ENCODE measurements at places on chromosomes 12 and 14. TPM values are rescaled to one million over a fixed set of nuclear protein-coding genes. Genes with fewer than 3 reads are reported as not detected.
A peak's percentile ranks its signal among the peaks of the same experiment; 100 is the strongest.

- no peak for DNase-seq
These were observed 152.2 kb downstream of the CHST11 start for GRCh38 chr12:104608998-104609397.

The PIWIL1 gene
- total RNA-seq = not detected

DNA sequence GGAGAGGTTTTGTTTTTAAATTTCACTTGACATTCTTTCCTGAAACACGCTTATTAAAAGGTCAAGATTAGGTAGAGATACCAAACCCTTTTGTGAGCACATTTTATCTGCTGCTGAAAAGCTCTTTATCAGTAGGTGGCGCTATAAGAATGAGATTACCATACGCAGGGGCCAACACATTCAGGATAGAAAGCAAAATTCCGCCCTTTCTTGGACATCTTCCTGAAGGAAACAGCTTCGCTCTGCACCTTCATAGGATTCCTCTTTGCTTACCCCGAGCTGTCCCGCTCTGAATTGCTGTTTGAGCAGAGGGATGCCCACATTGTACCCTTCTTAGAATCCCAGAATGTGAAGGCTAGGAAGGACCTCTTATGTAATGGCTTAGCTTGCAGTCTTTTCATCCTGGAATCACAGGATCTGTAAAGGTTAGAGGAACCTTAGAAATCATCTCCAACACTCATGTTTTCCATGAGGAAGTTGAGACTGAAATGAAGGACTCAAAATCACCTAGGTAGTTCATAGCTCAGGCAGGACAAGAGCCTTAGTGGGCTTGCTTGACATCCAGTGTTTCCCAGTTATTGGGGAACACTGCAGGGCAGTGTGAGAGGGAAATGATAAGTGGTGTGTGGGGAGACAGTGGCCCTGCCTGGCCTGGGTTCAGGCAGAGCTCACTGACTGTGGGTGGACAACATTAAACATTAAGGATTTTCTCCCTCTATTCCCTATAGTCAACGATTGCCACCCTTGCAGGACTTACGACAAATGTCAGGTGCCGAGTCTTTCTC lies 38.7 kb upstream of the CRY1 start:
- DNase-seq = peak; percentile 84

DNA sequence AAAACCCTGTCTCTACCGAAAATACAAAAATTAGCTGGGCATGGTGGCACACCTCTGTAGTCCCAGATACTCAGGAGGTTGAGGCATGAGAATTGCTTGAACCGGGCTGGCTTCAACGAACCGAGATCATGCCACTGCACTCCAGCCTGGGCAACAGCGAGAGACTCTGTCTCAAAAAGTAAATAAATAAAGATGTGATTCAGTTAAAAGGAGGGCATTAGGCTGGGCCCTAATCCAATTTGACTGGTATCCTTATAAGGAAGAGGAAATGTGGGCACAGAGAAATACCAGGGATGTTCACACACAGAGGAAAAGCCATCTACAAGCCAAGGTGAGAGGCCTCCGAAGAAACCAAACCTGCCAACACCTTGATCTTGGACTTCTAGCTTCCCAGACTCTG lies 10.1 kb upstream of the DCAF4 start:
- no peak for DNase-seq

The ACSS3 gene
- total RNA-seq = 24.5 TPM

DNA sequence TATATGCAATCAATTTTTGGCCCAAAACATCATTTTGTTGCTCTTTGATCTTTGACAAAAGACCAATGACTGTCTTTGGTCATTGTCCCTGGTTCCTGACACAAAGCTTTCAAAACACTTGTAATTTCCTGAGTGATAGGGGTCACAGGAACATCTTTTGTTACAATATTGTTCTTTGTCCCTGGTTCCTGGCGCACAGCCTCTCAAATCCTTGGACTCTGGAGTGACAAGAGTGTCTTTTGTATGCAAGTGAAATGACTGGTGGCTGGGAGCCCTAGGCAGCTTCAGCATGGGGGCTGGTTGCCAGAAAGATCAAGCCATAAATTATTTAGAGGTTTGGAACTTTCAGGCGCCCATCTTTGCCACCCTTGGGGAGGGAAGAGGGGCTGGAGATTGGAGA lies 53.9 kb downstream of the DNAH10 start:
- no peak for DNase-seq

The CDKN1B gene
- 41.2 TPM for total RNA-seq

Data from fibroblast of the aortic adventitia (primary cell).